ENCODE measurements at places on chromosomes 13 and 19. TPM values are rescaled to one million over a fixed set of nuclear protein-coding genes. Genes with fewer than 3 reads are reported as not detected.

Gene ACER1
- total RNA-seq: not detected

Gene NLRP7
- 0.07 TPM for total RNA-seq

DNA sequence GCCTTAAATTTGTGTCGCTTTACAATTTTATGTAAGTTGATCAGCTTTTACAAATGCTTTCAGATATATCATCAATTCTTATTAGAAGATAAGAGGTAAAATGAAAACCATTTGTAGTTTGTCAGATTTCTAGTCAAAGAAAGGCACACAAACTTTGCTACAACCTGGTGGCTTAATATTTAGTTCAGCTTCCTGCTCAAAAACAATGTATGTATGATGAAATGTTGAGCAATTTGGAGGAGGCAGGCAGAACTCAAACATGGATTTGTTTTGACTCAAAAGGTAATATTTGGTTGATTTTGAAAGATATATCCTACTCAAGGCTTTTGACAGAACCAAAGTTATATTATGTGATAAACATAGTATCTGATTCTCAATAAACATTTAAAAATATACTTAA, 24.2 kb downstream of the NEK5 start:
- H3K36me3 ChIP-seq: no peaks in the 10 kb centered on the region
- no peaks in the 10 kb centered on the region for H3K4me1 ChIP-seq
- no peak overlapping the region for H3K27ac ChIP-seq

Gene POGLUT2
- total RNA-seq: not detected

Gene LGALS4
- total RNA-seq: 8.4 TPM

GRCh38 chr13:25819856-25820530, 231.8 kb downstream of the SHISA2 start:
- H3K27me3 ChIP-seq: no peaks in the 10 kb centered on the region
- H3K36me3 ChIP-seq: no peaks in the 10 kb centered on the region
- H3K27ac ChIP-seq: no peak overlapping the region
- no peaks in the 10 kb centered on the region for H3K4me1 ChIP-seq
- no peak overlapping the region for H3K4me3 ChIP-seq
- no peak for DNase-seq

GRCh38 chr19:33060586-33060985, 4.1 kb downstream of the RHPN2 start:
- H3K4me1 ChIP-seq: peaks cover 15% of the 10 kb centered on the region
- H3K36me3 ChIP-seq: no peaks in the 10 kb centered on the region
- no peak overlapping the region for H3K4me3 ChIP-seq

DNA sequence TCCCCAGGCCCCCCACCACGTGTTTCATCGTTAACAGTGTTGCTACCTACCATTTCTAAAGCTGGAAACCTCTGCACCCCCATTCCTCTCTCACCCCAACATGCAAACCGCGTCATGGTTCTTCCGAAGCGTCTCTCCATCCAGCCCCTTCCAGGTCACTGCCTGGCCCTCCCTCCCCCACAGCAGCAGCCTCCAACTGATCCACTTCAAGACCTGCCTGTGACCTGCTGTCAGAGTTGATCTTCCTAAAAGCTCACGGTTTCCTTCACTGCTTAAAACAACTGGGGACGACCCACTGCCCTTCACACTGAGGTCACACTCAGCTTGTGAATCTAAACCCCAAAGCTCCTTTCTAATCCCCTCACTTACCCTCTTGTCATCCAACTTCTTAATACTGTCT, 47.7 kb downstream of the STK24 start:
- H3K4me3 ChIP-seq: no peak overlapping the region
- H3K27ac ChIP-seq: no peak overlapping the region
- no peak for DNase-seq
- no peaks in the 10 kb centered on the region for H3K27me3 ChIP-seq
- peaks cover 39% of the 10 kb centered on the region for H3K4me1 ChIP-seq

DNA sequence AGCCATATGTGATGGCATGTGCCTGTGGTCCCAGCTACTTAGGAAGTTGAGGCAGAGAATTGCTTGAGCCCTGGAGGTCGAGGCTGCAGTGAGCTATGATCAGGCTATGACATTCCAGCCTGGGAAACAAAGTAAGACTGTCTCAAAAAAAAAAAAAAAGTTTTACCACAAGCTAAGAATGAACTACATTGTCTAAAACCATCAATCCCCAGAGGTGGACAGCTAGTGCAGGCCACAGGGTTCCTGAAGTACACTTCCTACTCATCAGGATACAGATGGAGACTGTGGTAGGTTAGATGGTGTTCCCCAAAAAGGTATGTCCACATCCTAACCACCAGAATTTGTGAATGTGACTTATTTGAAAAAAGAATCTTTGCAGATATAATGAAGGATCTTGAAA, 63.5 kb upstream of the DOCK9 start:
- DNase-seq: no peak
- no peak overlapping the region for H3K27ac ChIP-seq
- peaks cover 35% of the 10 kb centered on the region for H3K4me1 ChIP-seq
- peaks cover 35% of the 10 kb centered on the region for H3K27me3 ChIP-seq
- no peak overlapping the region for H3K4me3 ChIP-seq
- no peaks in the 10 kb centered on the region for H3K36me3 ChIP-seq

GRCh38 chr19:3535235-3535535, 3.8 kb upstream of the TEKTIP1 start:
- peaks cover 44% of the 10 kb centered on the region for H3K36me3 ChIP-seq
- H3K27ac ChIP-seq: no peak overlapping the region
- no peak for DNase-seq
- no peaks in the 10 kb centered on the region for H3K4me1 ChIP-seq
- H3K27me3 ChIP-seq: no peaks in the 10 kb centered on the region

DNA sequence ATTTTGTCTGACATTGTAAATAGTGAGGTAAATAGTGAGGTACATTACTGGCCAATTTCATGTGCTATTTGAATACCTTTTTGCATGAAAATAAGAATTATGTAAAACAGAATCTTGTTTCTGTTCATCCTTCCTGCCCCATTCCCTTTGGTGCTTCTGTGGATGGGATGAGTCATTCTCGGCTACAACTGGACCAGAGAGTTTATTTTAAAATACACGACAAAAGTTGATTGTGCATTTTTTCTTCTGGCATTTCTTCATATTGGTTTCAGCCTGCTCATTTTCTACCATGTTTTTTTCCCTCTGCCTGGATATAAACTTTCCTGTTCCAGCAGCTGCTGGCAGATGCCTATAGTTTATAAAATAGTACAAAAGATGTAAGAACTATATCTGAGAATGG, 107.5 kb downstream of the CYSLTR2 start:
- no peak overlapping the region for H3K4me3 ChIP-seq
- no peaks in the 10 kb centered on the region for H3K27me3 ChIP-seq
- H3K27ac ChIP-seq: no peak overlapping the region
- no peak for DNase-seq
- no peaks in the 10 kb centered on the region for H3K36me3 ChIP-seq
- no peaks in the 10 kb centered on the region for H3K4me1 ChIP-seq

Gene KIR2DL4
- total RNA-seq: not detected

DNA sequence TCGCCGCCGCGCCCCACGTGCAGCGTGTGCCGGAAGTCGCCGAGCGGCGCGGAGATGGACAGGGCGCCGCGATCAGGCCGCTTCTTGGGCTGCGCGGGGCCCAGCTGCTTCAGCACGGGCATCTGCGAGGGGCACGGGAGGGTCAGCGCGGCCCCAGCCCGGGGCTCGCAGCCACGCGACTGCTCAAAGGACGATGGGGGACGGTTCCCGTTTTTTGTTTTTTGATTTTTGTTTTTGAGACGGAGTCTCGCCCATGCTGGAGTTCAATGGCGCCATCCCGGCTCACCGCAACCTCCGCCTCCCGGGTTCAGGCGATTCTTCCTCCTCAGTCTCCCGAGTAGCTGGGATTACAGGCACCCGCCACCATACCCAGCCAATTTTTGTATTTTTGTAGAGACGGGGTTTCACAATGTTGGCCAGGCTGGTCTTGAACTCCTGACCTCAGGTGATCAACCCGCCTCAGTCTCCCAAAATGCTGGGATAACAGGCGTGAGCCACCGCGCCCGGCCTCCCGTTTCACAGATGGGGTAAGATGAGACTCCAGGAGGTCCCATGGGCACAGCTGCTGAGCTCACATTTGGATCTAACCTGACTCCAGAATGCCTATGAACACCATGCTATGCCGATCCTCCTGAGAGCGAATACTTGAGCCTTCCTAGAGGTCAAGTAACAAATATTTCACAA, 2.0 kb upstream of the LENG9 start:
- H3K36me3 ChIP-seq: peaks cover 14% of the 10 kb centered on the region
- peaks cover 22% of the 10 kb centered on the region for H3K4me1 ChIP-seq
- no peaks in the 10 kb centered on the region for H3K27me3 ChIP-seq
- DNase-seq: peak; percentile 48
- no peak overlapping the region for H3K27ac ChIP-seq

DNA sequence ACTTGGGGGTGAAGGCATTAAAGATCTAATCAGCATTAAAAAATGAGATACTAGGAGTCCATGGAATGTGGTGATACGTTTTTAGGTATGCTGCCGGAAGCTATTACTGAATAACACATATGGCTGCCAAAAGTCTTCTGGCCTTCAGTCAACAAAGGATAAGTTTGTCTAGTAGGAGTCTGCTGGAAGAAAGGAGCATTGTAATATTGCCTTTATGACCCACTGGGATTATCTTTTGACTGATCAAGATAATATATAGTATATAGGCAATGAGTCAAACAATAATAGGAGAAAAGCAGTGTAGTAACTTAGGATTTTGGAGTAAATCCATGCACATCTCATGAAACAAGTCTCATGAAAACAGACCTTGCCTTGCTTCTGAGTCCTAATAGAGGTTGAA, 295.4 kb downstream of the SLITRK6 start:
- H3K27me3 ChIP-seq: no peaks in the 10 kb centered on the region
- H3K4me3 ChIP-seq: no peak overlapping the region
- H3K4me1 ChIP-seq: no peaks in the 10 kb centered on the region
- H3K36me3 ChIP-seq: no peaks in the 10 kb centered on the region

Gene PABPC3
- 0.10 TPM for total RNA-seq

GRCh38 chr13:41597348-41598041, 140.1 kb downstream of the RGCC start:
- no peaks in the 10 kb centered on the region for H3K4me1 ChIP-seq
- H3K36me3 ChIP-seq: no peaks in the 10 kb centered on the region
- no peak for DNase-seq
- no peak overlapping the region for H3K27ac ChIP-seq
- H3K4me3 ChIP-seq: no peak overlapping the region

- no peak overlapping the region for H3K4me3 ChIP-seq
- H3K36me3 ChIP-seq: peaks cover 17% of the 10 kb centered on the region
- no peaks in the 10 kb centered on the region for H3K4me1 ChIP-seq
- H3K27ac ChIP-seq: no peak overlapping the region
These were observed 23.0 kb downstream of the GTF2F2 start for GRCh38 chr13:45143346-45143751.

- DNase-seq: no peak
- no peaks in the 10 kb centered on the region for H3K36me3 ChIP-seq
- H3K27me3 ChIP-seq: no peaks in the 10 kb centered on the region
- no peak overlapping the region for H3K4me3 ChIP-seq
- H3K4me1 ChIP-seq: no peaks in the 10 kb centered on the region
- H3K27ac ChIP-seq: no peak overlapping the region
These were observed 1965.6 kb upstream of the PCDH20 start for GRCh38 chr13:63381078-63381859.

DNA sequence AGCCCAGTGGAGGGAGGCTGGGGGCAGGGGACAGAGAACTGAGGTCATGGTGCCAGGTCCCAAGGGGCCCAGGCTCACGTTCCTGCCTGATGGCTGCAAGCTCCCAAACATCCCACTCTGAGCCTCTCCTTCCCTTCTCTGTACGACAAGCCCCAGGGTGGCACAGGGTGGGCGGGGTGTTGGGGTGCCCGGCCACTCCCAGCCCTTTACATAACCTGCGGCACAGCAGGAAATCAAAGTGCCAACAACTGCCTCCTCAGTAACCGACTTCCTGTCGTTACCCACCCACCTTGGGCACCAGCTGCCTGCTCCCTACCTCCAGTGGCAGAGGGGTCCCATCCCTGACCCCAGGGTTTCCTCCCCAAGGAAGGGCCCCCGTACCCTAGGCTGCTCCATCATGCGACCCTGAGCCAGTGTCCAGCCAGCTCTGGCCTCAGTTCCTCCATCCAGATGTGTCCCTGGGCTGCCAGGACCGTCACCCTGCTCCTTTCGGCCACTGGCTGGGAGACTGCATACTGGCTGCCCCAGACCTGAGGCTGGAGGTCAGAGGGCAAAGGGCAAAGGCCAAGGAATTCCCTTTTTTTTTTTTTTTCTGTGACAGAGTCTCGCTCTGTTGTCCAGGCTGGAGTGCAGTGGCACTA, 27.7 kb upstream of the NFIC start:
- no peak overlapping the region for H3K4me3 ChIP-seq
- DNase-seq: peak; percentile 30
- no peaks in the 10 kb centered on the region for H3K27me3 ChIP-seq
- H3K27ac ChIP-seq: no peak overlapping the region
- no peaks in the 10 kb centered on the region for H3K36me3 ChIP-seq

DNA sequence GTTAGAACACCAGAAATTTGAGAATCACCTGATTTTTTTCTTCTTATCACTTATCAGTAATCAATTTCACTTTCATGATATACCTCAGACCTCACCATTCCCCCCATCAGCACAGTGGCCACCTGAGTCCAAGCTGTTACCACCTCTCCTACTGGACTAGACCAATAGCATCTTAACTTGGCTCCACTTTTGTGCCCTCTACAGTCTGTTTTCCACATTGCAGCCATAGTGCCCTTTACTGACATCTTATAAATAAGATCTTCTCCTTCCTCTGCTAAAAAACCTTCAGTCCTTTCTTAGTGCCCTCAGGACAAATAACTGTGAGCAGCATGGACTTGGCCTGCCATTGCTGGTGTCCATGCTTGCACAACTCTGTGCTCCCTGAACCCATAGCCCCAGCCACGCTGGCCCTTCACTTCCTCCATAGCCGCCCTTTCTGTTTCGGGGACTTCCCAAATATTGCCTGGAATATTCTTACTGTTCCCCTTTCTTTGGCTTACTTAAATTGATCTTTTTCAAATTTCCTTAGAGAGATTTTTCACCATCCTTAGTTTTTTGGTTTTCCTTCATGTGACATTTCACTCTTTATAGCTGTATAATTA, 380.8 kb downstream of the LMO7 start:
- peak; percentile 5 for DNase-seq
- H3K4me1 ChIP-seq: no peaks in the 10 kb centered on the region
- H3K27ac ChIP-seq: no peak overlapping the region
- no peak overlapping the region for H3K4me3 ChIP-seq
- H3K27me3 ChIP-seq: no peaks in the 10 kb centered on the region
- H3K36me3 ChIP-seq: no peaks in the 10 kb centered on the region

Gene MYBPC2
- 1.3 TPM for total RNA-seq

GRCh38 chr13:49604570-49604969, 19.2 kb upstream of the RCBTB1 start:
- peaks cover 12% of the 10 kb centered on the region for H3K4me1 ChIP-seq
- H3K4me3 ChIP-seq: no peak overlapping the region
- no peaks in the 10 kb centered on the region for H3K27me3 ChIP-seq
- no peak for DNase-seq

GRCh38 chr13:59182241-59182640, 981.5 kb downstream of the DIAPH3 start:
- H3K4me1 ChIP-seq: no peaks in the 10 kb centered on the region
- H3K4me3 ChIP-seq: no peak overlapping the region
- no peaks in the 10 kb centered on the region for H3K27me3 ChIP-seq

- H3K4me3 ChIP-seq: no peak overlapping the region
- H3K36me3 ChIP-seq: no peaks in the 10 kb centered on the region
- no peaks in the 10 kb centered on the region for H3K27me3 ChIP-seq
- H3K4me1 ChIP-seq: no peaks in the 10 kb centered on the region
These were observed 10.1 kb downstream of the AP2S1 start for GRCh38 chr19:46840498-46840942.

- H3K4me1 ChIP-seq: peaks cover 9% of the 10 kb centered on the region
- H3K27ac ChIP-seq: no peak overlapping the region
- no peak overlapping the region for H3K4me3 ChIP-seq
- no peaks in the 10 kb centered on the region for H3K27me3 ChIP-seq
These were observed 67.1 kb downstream of the NUFIP1 start for GRCh38 chr13:44921931-44922758.
